ENCODE measurements at places on chromosomes 12 and 14. TPM values are rescaled to one million over a fixed set of nuclear protein-coding genes. Genes with fewer than 3 reads are reported as not detected.

GPR68 gene
- 0.28 TPM for total RNA-seq

NANOG gene
- total RNA-seq, result 330 TPM

KIF5A gene
- total RNA-seq, result 16.1 TPM

PPP2R5C gene
- 99.9 TPM for total RNA-seq
